Tongue (tissue), 3 donors: ENCODE measurements at places on chromosomes 3 and 15. TPM values are rescaled to one million over a fixed set of nuclear protein-coding genes. Genes with fewer than 3 reads are reported as not detected.

The RHCG gene
- 70.4 TPM for total RNA-seq

The SLC38A3 gene
- total RNA-seq = 1.2 TPM

DNA sequence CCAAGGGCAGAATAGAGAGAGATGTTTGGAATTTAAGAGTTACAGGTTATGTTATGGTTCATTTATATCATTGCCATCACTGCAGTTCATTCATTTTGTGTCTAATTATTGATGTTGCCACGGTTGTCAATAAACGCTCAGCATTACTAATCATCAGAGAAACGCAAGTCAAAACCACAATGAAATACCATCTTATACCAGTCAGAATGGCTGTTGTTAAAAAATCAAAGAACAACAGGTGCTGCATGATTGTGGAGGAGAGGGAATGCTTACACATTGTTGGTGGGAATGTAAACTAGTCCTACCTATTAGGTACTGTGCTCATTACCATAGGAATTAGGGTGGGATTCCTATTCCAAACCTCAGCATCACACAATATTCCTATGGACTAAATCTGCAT lies 350.5 kb downstream of the TIGIT start:
- no peak for DNase-seq

DNA sequence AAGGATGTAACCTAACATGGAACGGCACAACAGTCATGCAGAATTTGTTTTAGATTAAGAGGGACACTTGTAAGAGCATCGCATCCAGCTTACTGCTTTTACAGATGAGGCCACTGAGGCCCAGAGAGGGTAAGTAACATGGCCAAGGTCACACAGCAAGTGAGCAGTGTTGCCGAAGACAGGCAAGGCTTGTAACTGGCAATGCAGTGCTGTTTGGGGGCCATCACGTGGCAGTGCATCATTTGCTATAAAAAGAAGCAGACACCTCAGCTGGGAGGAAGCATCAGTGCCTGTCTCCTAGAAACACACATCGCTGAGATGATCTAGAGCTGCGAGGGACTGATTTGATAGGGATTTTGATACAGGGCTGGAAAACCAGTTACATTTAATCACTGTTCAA lies 108.2 kb upstream of the PROK2 start:
- no peak for DNase-seq

- DNase-seq = peak; percentile 81
Measured at GRCh38 chr3:159273608-159274007, 471.8 kb downstream of the MFSD1 start.

DNA sequence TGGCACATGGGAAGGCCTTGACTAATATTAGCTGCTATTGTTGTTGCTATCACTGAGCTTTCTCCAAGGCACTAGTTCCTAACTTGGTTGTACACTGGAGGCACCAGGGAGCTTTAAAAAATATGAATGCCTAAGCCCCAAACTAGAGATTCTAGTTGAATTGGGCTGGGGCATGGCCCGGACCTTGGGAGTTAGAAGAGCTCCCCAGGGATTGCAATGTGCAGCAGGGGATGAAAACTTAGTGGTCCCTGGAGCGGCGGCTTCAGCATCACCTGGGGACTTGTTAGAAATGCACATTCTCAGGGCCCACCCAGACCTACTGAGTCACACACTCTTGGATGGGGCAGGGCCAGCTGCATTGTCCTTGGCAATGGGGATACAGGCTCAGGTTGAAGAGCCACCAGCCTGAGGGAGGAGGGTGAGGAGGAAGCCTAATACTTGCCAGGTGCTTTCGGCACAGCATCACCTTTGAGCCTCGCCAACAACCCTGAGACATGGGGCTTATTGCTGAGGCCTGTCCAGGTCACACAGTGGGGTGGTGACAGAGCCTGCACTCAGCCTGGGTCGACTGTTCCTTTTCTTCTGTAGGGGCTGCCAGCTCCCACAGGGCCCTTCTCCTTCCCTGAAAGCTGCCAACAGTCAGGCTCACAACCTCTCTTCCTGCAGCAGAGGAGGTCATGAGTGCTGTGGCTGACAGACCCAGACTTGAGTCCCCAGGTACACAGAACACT lies 84.5 kb downstream of the ATP2B2 start:
- no peak for DNase-seq

DNA sequence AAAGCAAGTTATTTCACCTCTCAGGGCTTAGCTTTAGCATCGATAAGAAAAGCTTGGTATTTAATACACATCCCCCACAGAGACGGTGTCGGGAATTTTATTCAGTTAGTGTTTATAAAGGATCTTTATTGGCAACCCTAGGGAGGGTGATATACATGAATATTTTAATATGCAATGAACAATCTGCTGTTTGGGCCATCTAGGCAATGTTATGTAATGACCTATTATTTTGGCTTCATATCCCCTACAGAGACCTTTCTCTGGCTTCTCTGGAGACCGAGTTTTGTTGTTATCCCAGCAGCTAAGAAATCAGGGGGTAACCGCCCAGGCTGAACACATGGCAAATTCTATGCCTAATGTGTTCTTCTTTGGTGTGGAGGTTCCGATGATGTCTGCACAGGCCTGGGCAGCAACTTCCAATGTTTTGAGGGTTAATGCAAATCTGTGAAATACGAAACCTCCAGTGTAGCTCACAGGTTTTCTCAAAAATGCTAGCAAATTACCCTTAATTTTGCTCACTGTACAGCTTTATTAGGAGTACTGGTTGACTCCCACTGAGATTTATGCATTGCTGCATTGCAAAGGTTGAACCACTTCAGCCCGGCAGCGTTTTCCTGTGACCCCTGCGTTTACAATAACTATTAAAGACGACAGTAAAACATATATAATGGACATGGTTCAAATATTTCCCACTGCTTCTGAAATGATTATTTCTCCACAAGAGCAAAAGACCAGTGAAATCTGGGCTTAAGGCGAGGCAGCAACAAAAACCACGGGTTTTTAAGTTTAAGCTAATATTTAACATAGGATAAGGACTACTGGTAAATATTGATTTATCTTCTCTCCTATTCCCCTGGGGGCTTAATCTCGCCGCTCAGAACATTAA lies 298.3 kb upstream of the NR2E3 start:
- DNase-seq = peak; percentile 32

The DGKG gene
- total RNA-seq = 2.2 TPM

The CCK gene
- not detected for total RNA-seq

GRCh38 chr3:115960799-115961198 lies 337.5 kb downstream of the GAP43 start:
- no peak for DNase-seq

DNA sequence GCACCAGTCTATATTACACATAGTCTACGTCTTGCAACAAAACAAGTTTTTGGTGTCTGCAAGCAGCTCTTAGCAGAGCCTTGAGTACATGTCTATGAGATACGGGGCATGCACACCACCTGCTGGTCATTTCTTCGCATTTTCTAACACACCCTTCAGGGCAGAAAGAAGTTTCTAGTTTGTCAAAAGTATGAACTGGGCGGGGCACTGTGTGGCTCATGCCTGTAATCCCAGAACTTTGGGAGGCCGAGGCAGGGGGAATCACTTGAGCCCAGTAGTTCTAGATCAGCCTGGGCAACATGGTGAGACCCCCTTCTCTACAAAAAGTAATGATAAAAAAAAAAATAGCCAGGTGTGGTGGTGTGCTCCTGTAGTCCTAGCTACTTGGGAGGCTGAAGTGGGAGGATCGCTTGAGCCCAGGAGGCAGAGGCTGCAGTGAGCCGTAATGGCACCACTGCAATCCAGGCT lies 64.2 kb upstream of the ARL8B start:
- DNase-seq = peak; percentile 91
